ENCODE measurements at places on chromosomes 3 and 15. TPM values are rescaled to one million over a fixed set of nuclear protein-coding genes. Genes with fewer than 3 reads are reported as not detected.

Gene FANCD2OS
- not detected for total RNA-seq

Gene STAB1
- not detected for total RNA-seq

Gene CNTN6
- total RNA-seq = not detected

Gene CX3CR1
- 0.32 TPM for total RNA-seq

Gene KNG1
- total RNA-seq = not detected

Gene TICRR
- 2.8 TPM for total RNA-seq

Gene LRRC31
- total RNA-seq = not detected

All from astrocyte (in vitro differentiated cells and primary cell).